ENCODE measurements at places on chromosomes 16 and 17.

DNA sequence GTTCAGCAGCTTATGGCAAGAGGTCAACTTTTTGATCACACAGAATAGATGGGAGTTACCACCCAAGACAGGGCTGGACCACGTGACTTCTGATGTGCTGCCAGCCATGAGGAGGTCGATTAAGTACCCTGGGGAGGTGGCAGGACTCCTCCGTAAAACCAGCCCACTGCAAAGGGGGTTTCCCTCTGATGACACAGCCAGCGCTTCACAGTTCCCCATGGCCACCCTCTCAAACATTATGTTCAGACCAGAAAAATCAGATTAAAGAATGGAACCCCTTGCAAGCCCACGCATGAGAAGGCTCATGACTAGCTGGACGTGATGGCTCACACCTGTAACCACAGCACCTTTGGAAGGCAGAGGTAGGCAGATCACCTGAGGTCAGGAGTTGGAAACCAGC, 222.9 kb downstream of the CPPED1 start:
- no peak for DNase-seq

DNA sequence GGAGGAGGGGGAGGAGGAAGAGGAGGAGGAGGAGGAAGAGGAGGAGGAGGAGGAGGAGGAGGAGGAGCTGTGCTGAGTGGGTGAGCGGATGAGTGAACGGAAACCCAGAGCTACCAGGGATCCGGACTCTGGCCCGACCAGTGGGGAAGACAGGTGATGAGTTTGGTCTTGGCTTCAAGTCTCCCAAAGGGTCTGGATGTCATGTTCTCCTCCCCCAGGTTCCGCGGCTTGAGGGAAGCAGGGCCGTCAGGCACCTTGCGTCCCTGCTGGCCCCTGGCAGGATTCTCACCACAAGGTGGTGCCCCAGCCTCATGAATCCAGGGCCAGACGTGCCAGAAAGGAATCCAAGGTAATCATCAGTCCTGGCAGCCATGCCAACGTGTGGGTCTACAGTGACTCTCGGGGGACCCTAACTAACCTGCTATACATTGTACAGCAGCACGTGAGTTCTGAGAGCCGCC, 13.5 kb upstream of the ABAT start:
- DNase-seq, result peak; percentile 73

GRCh38 chr16:75073545-75074303, 42.9 kb downstream of the LDHD start:
- DNase-seq, result no peak

DNA sequence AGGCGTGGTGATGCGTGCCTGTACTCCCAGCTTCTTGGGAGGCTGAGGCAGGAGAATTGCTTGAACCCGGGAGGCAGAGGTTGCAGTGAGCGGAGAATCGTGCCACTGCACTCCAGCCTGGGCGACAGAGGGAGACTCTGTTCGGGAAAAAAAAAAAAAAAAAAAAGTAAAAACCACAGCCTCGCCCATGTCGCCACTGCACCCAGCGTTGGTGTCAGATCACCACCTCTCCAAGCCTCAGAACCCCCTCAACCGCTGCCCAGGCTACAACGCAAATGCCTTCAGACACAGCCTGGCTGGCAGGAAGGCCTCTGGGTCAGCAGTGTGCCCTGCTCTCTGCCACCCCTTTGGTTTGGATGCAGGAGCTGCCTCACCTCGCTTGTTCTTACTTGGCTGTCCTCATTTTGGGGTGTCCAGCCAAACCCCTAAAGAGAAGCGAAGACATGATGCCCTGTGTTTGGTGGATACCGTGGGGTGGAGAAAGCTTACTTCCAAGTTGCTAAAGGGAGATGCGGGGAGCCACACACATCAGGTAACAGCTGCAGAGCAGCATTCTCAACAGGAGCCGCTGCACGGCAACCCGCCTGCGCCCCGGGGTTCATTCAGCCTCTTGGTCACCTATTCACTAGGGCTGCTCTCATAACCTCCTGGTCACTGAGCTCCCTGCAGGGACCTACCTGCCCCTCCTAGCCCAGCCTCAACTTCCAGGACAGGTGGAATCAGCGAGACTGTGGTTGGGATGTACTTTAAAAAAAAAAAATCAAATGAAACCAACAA, 13.0 kb upstream of the CYTH1 start:
- DNase-seq, result no peak
